Activated B cell treated with CpG ODN at 0.5 μM for 24 hours (primary cell): ENCODE measurements at places on chromosomes 7 and 10.

- DNase-seq: no peak
Measured at GRCh38 chr7:83289419-83289993, 126.8 kb upstream of the PCLO start.

DNA sequence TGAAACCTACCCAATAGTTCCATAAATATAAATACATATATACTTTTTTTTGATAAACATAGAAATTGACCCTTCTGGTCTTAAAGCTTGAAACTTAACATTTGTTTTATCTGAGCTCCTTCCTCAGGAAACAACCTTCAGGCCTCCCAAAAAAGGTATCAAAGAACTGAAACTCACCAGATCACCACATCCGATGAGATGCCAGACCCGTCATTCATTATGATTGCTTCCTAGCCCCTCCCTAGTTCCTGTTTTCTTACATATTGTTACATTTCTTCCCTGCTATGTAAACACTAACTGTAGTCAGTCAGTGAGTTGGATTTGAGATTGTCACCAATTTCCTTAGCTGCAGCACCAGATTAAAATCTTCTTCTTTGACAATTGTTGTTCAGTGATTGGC, 663.6 kb downstream of the PCDH15 start:
- DNase-seq: no peak

DNA sequence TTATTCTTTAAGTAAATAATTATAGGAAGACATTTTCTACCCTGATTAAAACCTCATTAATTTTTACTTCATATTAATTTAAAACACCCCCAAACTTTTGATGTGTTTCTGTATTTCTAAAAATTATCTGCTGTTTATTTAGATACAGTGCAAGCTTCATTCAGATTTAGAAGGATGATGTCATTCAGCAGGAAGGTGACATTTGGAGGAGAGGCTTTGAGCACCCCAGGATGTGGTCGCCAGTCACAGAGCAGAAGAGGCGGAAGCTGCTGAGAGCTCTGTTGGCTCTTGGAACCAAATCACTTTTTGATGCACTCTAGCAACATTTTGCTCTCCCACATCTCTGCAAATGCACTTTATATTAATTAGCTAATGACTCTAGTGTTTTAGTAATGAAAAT, 233.9 kb upstream of the CACNA2D1 start:
- DNase-seq: no peak

DNA sequence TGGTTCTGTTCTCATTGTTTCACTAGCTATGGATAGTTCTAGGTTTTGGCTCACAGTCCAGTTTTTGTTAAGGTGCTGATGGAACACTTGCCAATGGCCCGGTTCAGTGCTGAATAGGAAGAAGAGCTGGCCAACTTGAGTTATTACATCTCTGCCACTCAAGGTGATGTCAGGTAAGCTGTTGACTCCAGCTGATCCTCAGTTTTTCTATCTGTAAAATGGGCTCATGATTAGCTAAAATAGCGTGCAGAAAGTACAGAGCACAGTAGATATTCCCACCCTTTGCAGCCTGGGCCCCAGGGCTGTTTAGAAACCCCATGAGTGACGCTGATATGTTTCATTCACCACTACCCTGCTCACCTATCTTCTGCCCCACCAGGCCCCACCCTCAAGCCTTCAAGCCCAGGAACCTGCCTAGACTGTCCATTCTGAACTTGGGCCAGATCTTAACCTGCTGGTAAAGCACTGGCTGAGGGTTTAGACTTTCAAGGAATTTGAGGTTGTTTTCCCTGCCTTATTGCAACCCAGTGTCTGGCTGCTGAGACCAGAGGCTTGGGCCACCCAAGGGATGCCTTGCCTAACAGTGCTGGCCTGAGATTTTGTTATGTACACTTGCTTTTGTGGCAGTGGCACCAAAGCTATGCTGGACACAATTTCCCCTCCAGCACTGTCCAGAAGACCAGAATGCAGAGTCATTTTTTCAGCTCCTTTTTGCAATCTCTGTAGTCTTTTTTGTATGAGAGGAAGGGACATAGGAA, 378.2 kb upstream of the ZMIZ1 start:
- DNase-seq: no peak

DNA sequence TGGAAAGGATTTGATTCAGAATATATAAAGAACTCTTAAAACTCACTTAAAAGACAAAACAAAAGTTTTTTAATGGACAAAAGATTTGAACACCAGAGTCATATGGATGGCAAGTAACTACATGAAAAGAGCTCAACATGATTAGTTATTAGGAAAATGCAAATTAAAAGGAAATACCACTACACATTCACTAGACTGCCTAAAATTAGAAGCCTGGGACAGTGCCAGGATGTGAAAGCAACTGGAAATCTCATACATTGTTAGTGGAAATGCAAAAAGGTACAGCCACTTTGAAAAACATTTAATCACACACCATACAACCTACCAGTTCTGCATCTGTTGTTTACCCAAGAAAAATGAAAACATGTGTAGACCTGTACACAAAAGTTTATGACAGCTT, 48.8 kb downstream of the RALA start:
- no peak for DNase-seq

DNA sequence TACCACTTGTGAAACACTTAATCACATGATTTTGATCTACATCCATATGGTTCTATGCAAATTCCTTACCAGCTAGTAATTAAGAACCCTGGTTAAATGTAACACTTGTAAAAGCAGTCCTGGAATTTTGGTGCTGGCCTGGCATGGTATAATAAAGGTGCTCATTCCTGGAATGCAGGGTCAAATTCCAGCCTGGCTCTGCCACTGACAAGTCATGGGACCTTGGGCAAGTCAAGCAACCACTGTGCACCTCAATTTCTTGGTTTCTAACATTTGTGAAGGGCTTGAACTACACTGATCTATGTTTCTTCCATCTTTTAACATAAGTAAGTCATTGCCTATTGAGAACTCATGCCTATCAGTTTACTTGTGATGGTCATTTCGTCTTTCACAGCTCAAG, 91.9 kb upstream of the PIK3CG start:
- DNase-seq: no peak

- peak; percentile 39 for DNase-seq
Measured at GRCh38 chr10:132248455-132249225, 59.1 kb downstream of the STK32C start.

DNA sequence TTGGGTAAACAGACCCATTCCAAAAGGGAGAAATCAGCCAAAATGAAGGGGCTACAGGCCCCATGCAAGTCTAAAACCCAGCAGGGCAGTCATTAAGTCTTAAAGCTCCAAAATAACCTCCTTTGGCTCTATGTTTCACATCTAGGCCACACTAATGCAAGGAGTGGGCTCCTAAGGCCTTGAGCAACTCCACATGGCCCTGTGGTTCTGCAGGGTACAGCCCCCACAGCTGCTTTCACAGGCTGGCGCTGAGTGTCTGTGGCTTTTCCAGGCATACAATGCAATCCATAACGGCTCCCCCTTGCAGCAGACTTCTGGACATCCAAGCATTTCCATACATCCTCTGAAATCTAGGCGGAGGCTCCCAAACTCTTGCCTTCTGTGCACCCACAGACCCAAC, 9.0 kb downstream of the TMEM243 start:
- no peak for DNase-seq

DNA sequence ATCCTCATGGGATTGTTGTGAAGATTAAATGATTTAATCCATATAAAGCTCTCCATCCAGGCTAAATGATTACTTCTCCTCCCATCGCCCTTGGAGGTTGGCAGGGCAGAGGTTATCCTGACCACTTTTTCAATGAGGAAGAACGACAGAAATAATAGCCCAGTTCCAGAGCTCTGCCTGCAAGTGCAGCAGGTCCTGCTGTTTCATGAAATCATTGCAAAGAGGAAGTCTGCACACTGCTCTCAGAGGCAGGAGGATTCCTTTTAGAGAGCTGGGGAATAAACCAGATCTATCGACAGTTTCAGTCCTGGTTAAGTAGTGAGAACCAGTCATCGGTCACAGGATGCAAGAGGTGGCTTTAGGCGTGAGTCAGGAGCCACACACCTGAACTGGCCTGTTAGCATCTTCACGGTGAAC, 25.0 kb upstream of the CDH23 start:
- DNase-seq: no peak

DNA sequence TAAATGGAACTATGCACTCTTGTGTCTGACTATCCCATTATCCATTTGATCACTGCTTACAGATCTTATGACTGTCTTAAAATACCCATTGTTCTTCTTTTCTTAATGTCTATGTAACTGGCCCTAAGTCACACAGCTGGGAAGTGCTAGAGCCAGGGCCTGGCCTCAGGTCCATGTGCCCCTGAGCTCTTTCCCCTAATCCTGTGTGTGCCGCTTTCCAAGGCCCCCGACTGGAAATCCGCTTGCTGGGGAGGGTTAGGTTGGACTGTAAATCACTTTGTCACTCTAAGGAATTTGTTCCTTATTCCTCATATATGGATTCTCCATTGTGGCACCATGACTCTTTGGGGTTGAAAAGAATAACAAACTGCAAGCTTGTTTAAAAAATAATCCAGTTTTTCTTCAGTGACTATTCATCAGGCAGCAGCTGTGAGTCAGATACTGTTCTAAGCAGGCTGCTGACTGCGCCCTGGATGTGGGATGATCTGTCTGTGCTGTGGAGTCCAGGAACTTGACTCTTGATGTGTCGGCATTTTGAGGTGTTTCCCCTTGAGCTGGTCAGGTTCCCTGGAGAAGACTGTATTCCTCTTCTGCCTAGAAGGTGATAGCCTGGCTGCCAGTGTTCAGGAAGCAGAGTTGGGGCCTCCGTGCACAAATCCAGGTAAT, 236.3 kb downstream of the SDK1 start:
- DNase-seq: no peak
